ENCODE measurements at places on chromosomes 12 and 14.
A peak's percentile ranks its signal among the peaks of the same experiment; 100 is the strongest.

GRCh38 chr12:58387199-58387598 lies 445.8 kb downstream of the ATP23 start:
- DNase-seq: no peak

- DNase-seq: no peak
These were observed 26.6 kb downstream of the DCN start for GRCh38 chr12:91155990-91156389.

GRCh38 chr12:53493610-53494391 lies 5.5 kb downstream of the MAP3K12 start:
- no peak for DNase-seq

DNA sequence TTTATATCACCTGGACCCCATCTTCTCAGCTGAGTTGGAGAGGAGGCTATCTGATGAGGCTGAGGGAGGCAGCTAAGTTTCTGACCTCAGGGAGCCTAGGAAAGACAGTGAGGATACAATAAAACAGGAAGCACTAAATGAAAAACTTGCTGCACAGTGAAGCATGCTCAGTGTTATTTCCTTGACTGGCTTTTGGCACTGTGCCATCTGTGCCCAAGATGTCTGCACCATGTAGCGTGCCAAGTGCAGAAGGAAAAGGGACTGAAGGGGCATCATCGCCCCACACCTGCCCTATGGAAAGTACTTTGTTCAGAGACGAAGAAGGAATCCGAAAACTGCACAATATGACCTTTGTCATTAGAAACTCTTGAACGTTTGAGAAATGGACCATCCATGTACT lies 102.7 kb downstream of the ANO4 start:
- no peak for DNase-seq

DNA sequence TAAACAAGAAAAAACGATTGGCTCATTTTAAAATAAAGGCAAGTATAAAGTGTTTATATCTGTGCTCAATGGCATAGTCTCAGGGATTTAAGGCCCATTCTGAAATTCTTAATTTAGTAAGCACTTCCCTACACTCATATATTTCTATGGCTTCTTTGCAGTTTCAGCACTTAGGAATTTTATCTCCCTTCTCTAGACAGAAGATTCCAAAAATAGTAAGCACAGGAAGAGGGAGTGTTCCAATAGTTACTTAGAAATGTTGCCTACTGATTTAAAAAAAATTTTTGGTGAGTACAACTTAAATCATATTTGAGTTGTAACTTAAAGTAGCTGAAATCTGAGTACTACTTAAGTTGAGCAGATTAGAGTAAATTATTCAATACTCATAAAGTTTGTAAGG lies 19.8 kb downstream of the INSM2 start:
- DNase-seq: no peak

GRCh38 chr14:55073856-55074255 lies 22.4 kb downstream of the MAPK1IP1L start:
- no peak for DNase-seq

DNA sequence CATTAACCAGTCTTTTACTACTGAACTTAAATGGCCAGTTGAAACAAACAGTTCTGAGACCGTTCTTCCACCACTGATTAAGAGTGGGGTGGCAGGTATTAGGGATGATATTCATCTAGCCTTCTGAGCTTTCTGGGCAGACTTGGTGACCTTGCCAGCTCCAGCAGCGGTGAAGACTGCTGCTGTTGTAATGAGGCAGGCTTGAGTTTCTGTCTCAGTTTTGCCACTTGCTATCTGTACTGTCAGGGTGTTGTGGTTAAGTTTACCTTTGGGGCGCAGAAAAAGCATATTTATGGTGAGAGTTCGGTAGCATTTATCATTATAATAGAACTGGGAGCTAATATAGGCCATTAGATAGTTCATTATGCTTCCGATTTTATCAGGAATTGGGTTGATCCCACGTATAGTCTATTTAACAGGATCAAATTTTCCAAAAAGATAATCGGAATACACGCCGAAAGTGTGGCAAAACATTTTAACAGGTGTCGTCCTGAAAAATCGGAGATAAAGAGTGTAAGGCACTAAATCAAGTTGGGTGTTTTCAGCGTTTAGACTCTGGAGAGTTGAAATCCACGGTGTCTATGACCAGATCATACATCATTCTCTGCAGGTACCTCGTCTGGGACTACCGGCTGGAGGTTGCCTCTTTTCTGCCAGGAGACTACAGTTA lies 688 bp upstream of the NECAP1 start:
- DNase-seq: no peak

GRCh38 chr12:43602738-43603137 lies 50.7 kb upstream of the ADAMTS20 start:
- DNase-seq: no peak

- DNase-seq: peak; percentile 67
These were observed 4.4 kb upstream of the C1RL start for GRCh38 chr12:7113389-7113871.

DNA sequence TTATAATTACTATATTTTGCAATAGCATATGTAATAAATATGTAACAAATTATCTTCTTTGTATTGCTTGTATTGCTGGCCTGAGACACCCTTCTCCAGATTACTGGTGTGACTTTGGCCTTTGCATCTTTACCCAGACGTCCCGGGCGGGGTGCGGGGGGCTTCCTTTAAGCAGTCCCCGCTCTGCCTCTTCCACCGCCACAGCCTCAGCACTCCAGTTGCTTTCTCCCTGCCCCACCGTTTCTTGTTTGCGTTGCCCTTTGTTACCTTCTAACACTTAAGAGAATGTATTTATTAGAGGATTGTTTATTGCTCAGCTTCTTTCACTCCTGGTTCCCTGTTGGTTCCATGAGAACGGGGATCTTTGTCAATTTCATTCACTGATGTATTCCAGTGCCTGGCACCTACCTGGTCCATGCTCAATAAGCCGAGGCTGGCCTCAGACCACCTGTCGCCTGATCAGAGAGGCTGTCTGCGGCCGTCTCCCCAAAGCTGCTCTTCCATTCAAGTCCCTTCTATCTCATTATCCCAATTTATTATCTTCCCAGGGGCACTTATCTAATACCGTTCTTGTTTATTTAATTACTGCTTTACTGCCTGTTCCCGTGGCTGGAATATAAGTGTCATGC lies 100.5 kb upstream of the RFLNA start:
- no peak for DNase-seq

DNA sequence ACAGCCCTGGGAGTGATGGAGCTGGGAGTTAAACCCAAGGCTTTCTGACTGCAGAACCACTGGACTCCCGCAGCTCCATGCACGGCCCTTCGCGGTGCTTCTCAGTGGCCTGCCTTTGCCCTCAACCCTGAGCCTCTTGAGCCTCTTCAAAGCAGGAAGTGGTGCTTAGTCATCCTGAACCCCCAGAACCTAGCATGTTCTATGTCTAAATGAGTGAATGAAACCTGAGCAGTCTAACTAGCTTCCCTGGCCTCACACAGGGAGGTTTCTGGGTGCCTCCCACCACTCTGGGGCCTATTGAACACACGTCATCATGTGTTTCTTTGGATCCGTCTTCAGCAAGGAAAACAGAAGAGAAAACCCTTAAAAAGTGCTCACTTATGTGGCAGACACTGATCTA lies 117.9 kb upstream of the SFSWAP start:
- DNase-seq: no peak

- peak; percentile 14 for DNase-seq
These were observed 42.2 kb upstream of the CAPRIN2 start for GRCh38 chr12:30796891-30797371.

DNA sequence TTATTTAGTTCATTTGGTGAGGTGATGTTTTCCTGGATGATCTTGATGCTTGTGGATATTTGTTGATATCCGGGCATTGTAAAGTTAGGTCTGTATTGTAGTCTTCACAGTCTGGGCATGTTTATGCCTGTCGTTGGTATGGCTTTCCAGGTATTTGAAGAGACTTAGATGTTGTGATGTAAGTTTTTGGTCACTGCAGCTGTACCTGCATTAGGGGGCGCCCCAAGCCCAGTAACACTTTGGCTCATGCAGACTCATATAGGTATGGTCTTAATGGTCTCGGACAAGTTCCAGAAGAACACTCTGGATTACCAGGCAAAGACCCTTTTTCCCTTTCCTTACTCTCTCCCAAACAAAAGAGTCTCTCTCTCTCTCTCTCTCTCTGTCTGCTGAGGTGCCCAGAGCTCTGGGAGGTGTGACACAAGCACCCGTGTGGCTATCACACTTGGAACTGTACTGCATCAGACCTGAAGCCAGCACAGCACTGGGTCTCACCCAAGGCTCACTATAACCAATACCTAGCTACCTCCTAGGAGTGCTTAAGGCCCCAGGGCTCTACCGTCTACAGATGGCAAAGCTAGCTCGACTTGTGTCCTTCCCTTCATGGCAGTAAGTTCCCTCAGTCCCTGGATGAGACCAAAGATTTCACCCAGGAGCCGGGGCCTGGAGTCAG lies 425.8 kb upstream of the ATXN7L3B start:
- DNase-seq: peak; percentile 22

- no peak for DNase-seq
These were observed 27.1 kb downstream of the KCTD10 start for GRCh38 chr12:109449845-109450532.

- no peak for DNase-seq
These were observed 173.0 kb upstream of the E2F7 start for GRCh38 chr12:77238335-77238734.

DNA sequence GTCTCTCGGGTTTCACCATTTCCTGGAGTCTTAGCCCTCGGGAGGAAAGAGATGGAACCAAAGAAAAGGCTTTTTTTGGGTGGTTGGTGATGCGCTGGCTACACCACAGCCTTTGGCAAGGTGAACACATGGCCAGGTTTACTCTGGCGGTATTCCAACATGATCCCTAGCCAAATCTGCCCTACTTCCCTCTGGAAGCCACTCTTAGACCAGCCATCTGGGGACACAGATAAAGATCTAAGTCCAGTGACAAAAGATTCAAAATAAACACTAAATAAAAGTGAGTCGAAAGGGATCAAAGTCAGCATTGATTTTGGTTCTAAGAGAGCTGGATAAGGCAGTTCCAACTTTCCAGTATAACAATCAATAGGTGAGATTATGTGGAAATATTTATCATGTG lies 694.5 kb downstream of the VRK1 start:
- DNase-seq: no peak

DNA sequence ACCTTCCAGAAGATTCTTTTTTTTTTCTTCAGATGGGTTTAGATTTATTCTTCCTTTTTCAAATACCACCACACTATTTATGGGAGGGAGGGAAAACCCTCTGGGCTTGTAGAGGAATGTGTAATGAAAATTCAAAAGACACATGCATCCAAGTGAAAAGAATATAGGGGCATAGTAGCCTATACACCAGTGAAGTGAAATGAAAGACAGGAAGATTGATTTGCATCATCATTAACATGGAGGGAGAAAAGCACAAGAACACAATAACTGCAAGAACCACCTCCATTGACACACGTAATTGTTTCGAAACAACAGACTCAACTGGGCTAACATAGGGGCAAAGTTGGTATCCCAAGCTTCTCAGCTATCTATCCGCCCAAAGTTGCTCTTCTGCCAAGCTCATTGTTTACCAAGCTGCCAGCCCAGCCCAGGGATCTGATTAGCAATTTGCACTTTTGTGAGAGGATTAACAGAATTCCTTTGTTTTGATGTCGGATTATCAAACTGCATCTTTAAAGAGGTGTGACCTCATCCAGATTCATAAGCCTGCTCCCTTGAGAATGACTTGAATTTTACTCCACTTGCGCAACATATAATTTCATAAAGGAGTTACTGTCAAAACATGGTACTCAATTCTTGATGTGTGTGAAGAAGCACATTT lies 430.5 kb upstream of the SOX5 start:
- no peak for DNase-seq

GRCh38 chr12:132432721-132433577 lies 57.0 kb upstream of the FBRSL1 start:
- DNase-seq: no peak

- no peak for DNase-seq
These were observed 372.6 kb downstream of the BCL11B start for GRCh38 chr14:98899441-98899840.

GRCh38 chr14:54566410-54567223 lies at the start of gene SAMD4A:
TSS of gene SAMD4A (plus strand) at chr14:54567128. CDS start at chr14:54567917, 789 bp downstream.
- DNase-seq: peak; percentile 61

GRCh38 chr12:78028426-78028825 lies 197.7 kb downstream of the NAV3 start:
- DNase-seq: no peak

- no peak for DNase-seq
These were observed 22.8 kb downstream of the HEBP1 start for GRCh38 chr12:12977231-12977630.

- DNase-seq: no peak
These were observed 848.7 kb upstream of the FOXG1 start for GRCh38 chr14:27917896-27918295.

GRCh38 chr12:3600039-3600720 lies 109.2 kb downstream of the PRMT8 start:
- DNase-seq: peak; percentile 15

DNA sequence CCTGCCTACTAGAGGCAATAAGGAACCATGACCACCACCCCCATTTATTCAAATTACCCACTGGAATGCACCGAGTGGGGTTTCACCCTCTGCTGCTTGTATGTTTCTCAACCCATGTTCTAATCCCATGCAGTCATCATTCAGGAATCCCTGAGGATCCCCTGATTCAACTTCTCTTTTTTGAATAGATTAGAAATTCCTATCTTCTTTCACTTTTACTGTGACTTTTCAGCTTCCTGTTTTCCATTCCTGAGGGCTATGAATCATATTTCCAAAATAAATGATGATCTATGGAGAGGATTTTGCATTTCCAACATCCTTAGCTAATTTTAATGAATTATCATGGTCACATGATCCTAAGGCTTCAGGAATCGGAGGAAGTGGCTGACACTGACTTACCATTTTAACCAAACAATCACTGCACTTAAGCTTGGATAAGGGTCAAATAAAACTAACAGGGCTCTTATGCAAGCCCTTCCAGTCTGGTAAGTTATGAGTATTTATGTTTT lies 19.4 kb upstream of the P2RX4 start:
- DNase-seq: no peak

- no peak for DNase-seq
These were observed 899 bp upstream of the COL2A1 start for GRCh38 chr12:48005001-48005749.

GRCh38 chr12:57149245-57149900 lies 2.0 kb upstream of the LRP1-AS start:
- no peak for DNase-seq

DNA sequence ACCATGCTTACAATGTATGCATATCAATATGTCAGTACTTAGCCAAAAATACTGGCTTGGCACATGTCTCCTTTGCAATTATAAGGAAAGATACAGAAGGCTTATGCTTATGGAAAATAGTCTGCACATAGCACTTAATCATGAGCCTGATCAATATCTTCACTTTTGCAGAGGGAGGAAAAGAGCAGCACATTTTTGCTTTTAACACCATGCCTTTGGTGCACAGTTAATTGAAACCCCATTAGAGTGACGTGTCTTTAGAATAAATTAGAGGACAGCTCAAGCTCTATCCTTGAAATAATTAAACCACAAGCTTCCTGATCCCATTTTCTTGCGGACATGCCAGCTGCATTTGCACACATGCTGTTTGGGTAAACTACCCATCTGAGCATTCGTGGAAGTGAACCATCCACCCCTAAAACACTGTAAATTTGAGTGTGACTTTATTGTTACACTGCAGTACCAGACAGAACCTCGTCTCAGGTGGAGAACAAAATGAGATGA lies 839.9 kb upstream of the MGAT4C start:
- no peak for DNase-seq

- no peak for DNase-seq
These were observed 224.5 kb upstream of the PELI2 start for GRCh38 chr14:55893705-55894104.

Measured in HEK293T (cell line).